Neural progenitor cell (in vitro differentiated cells): ENCODE measurements at places on chromosomes 4 and X. TPM values are rescaled to one million over a fixed set of nuclear protein-coding genes. Genes with fewer than 3 reads are reported as not detected.

DNA sequence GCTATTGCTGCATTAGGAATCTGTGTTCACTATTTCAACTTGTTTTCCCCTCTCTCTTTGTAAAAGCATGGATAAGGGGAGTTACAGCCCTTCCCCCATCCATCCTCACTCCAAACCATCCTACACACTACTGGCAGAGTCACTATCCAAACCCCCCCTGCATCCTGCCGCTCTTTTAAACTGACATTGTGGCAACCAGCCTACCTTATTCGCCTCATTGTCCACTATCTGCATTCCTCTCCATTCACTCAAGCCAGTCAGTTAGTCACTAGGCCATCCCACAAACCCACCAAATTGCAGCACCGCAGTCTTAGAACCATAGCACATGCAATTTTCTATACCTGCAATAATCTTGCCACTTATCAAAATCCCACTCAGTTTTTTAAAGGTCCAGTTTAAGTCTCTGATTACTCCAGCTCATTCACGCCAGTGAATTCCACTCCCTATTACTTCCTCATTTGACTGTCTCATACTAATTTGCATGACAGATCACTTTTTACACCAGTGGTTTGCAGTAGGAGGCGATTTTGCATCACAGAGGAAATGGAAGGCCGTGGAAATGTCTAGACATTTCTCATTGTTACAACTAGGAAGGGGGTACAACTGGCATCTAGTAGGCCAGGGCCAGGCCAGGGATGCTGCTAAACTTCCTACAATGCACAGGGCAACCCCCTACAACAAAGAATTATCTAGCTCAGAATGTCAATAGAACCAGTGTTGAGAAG lies 181.8 kb downstream of the HS6ST2 start:
- H3K36me3 ChIP-seq, result no peaks in the 10 kb centered on the region
- DNase-seq, result no peak
- H3K27me3 ChIP-seq, result no peaks in the 10 kb centered on the region
- no peak overlapping the region for H3K27ac ChIP-seq

GRCh38 chrX:29172880-29173279 lies 585.6 kb downstream of the IL1RAPL1 start:
- H3K4me1 ChIP-seq, result no peaks in the 10 kb centered on the region
- H3K4me3 ChIP-seq, result no peak overlapping the region
- no peaks in the 10 kb centered on the region for H3K27me3 ChIP-seq
- DNase-seq, result no peak
- H3K36me3 ChIP-seq, result no peaks in the 10 kb centered on the region

DTHD1 gene
- not detected in 2 replicates for total RNA-seq

TMSB15A gene
- total RNA-seq, result 561 and 1,054 TPM in 2 replicates

SLC16A2 gene
- total RNA-seq, result 12.6 and 20.6 TPM in 2 replicates

P2RY8 gene
- 0.32 and 0.68 TPM in 2 replicates for total RNA-seq

TCEAL3 gene
- 12.0 and 12.3 TPM in 2 replicates for total RNA-seq

RNF128 gene
- total RNA-seq, result 0.06 TPM in 1 of 2 replicates, not detected in the other

GRCh38 chrX:35340465-35340864 lies 397.9 kb downstream of the FAM47B start:
- H3K4me1 ChIP-seq, result no peaks in the 10 kb centered on the region
- no peak for DNase-seq
- no peaks in the 10 kb centered on the region for H3K27me3 ChIP-seq
- no peak overlapping the region for H3K27ac ChIP-seq
- H3K4me3 ChIP-seq, result no peak overlapping the region
- no peaks in the 10 kb centered on the region for H3K36me3 ChIP-seq

DNA sequence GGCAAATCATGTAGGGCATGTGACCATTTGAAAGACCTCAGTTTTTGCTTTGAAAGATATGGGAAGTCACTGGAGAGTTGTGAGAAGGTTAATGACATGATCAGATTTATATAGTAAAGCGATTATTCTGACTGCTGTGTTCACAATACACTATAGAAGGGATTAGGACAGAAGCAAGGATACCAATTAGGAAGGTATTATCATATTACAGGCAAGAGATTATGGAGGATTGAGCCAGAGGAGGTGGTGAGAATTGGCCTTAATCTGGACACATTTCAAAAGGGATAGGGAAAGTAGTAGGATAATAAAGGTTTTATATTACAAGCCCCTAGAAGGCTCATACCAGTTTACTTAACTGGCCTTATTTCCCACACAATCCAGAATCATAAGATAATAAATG lies 124.9 kb upstream of the POF1B start:
- H3K4me1 ChIP-seq, result no peaks in the 10 kb centered on the region
- no peaks in the 10 kb centered on the region for H3K27me3 ChIP-seq
- no peak overlapping the region for H3K27ac ChIP-seq
- DNase-seq, result no peak

DNA sequence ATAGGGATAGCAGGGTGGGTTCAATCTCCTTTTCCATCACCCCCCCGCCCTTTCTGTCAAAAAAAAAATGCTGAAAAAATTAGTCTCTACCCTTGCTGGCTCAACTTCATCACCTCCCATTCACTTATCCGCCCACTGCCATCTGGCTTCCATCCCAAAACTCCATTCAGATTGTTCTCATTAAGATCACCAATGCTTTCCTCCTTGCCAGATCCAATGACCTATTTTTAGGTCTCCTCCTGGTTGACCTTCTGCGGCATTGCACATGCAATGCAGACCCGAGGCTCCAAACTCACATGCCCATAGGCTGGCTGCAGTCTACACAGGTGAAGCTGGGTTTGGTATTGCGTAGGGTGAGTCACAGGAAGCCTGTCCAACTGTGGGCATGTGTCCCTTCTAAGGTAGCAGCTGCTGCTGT lies 21.1 kb upstream of the STIM2 start:
- peaks cover 7% of the 10 kb centered on the region for H3K4me1 ChIP-seq
- DNase-seq, result no peak
- no peak overlapping the region for H3K4me3 ChIP-seq
- H3K27me3 ChIP-seq, result no peaks in the 10 kb centered on the region

CLDN34 gene
- total RNA-seq, result 0.37 TPM in 1 of 2 replicates, not detected in the other

- H3K27ac ChIP-seq, result no peak overlapping the region
- H3K27me3 ChIP-seq, result no peaks in the 10 kb centered on the region
- H3K4me1 ChIP-seq, result peaks cover 91% of the 10 kb centered on the region
Measured at GRCh38 chr4:182552948-182553347, 309.7 kb downstream of the TENM3 start.
